Adrenal gland (tissue), 19 donors: ENCODE measurements at places on chromosomes 16 and 17. TPM values are rescaled to one million over a fixed set of nuclear protein-coding genes. Genes with fewer than 3 reads are reported as not detected.

GRCh38 chr16:73288520-73288919 lies 240.6 kb upstream of the ZFHX3 start:
- H3K27ac ChIP-seq, result no peak overlapping the region
- H3K27me3 ChIP-seq, result no peaks in the 10 kb centered on the region
- no peak overlapping the region for H3K4me3 ChIP-seq
- DNase-seq, result no peak

The SPOP gene
- 58.2 TPM for total RNA-seq

DNA sequence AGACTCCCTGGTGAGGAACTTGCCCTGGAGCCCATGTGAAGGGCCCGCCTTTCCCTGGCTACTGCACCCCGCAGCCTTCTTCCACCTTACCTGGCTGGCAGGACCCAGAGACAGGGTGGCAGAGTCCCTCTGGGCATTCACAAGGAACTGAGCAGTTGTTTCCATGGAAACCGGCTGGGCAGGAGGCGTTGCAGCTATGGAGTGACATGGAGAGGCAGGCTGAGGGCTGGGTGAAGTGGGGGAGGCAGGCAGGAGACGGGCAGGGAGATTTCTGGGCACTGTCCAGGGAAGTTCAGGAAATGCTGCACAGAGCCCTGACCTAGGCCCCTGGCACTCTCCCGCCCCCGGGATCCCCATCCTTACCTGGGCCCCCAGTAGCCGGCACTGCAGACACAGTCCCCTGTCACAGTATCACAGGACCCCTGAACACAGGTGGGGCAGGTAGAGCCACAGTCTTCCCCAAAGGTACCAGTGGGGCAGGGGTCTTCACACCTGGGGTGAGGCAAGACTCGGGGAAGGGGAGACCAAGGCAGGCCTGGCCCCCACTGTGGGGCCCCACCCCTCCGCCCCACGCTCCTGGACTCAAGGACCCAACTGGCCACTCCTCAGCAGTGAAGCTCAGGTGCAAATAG lies 5.9 kb downstream of the SCARF1 start:
- H3K4me1 ChIP-seq, result peaks cover 10% of the 10 kb centered on the region
- H3K27me3 ChIP-seq, result no peaks in the 10 kb centered on the region
- H3K27ac ChIP-seq, result no peak overlapping the region
- no peak for DNase-seq
- peaks cover 6% of the 10 kb centered on the region for H3K36me3 ChIP-seq

The NPIPB8 gene
- total RNA-seq, result not detected

DNA sequence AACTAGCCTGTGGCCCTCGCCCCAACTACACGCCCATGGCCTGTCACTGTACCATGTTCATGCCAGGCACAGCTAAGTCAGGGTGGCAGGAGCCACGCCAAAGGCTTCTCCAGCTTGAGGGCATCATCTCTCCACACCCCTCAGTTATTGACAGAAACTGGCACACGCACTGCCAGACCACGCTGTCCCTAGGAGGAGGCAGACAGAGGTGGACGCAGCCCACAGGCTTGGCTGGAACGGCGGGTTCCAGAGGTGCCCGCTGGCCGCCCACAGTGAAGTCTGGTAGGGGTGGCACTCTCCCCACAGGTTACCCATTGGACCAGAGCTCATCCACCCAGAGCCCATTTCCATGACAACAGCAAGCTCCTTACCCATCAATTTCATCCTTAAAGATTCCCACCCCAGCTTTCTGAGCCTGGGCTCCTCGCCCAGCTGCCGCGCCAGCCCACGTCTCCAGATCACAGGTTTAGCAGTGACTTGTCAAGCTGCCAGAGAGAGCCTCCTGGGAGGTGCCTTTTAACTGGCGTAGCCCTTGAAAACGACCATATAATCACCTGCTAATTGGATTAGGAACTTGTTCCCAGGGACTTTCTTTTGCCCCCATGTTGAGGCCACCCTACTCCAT lies 27.9 kb downstream of the RPRML start:
- H3K4me3 ChIP-seq, result no peak overlapping the region
- no peak overlapping the region for H3K27ac ChIP-seq
- no peaks in the 10 kb centered on the region for H3K4me1 ChIP-seq
- H3K36me3 ChIP-seq, result no peaks in the 10 kb centered on the region
- no peak for DNase-seq

GRCh38 chr17:57956291-57957119 lies 1.3 kb upstream of the CUEDC1 start:
- no peak overlapping the region for H3K4me3 ChIP-seq
- no peak for DNase-seq
- H3K27ac ChIP-seq, result no peak overlapping the region
- H3K27me3 ChIP-seq, result no peaks in the 10 kb centered on the region
- H3K36me3 ChIP-seq, result no peaks in the 10 kb centered on the region
- H3K4me1 ChIP-seq, result peaks cover 35% of the 10 kb centered on the region

GRCh38 chr17:30848021-30848420 lies 16.3 kb downstream of the ATAD5 start:
- H3K36me3 ChIP-seq, result no peaks in the 10 kb centered on the region
- H3K27ac ChIP-seq, result no peak overlapping the region
- no peak for DNase-seq
- H3K27me3 ChIP-seq, result no peaks in the 10 kb centered on the region

DNA sequence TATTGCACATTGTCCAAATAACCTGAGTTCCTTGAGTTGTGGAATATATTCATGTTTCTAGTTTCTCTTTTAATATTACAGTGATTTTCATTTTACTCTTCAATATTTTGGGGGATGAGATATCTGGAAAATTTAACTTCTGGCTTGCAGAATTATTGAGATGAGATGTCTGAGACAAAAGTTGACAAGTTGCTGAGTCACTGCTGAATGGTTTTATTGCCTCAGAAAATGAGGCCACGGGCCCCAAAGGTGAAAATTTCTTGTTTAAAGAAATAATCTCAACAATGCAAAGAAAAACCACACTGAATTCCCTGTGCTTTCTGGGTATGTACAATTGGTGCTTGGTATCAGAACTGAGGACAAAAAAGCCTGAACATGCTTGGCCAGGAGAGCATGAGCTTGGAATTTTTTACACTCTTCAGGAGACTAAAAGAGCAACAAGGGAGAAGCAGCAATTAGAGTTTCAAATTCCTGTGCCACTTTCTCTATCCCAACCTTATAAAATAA lies 129.2 kb upstream of the TOM1L1 start:
- DNase-seq, result no peak
- H3K4me3 ChIP-seq, result no peak overlapping the region
- H3K36me3 ChIP-seq, result no peaks in the 10 kb centered on the region
- H3K27me3 ChIP-seq, result no peaks in the 10 kb centered on the region
- H3K27ac ChIP-seq, result no peak overlapping the region
- H3K4me1 ChIP-seq, result no peaks in the 10 kb centered on the region

The KRTAP9-2 gene
- not detected for total RNA-seq

The DHX58 gene
- total RNA-seq, result 31.2 TPM

GRCh38 chr17:13024016-13024415 lies 6.2 kb upstream of the ELAC2 start:
- H3K27me3 ChIP-seq, result peaks cover 4% of the 10 kb centered on the region
- DNase-seq, result no peak
- no peak overlapping the region for H3K27ac ChIP-seq
- no peak overlapping the region for H3K4me3 ChIP-seq
- no peaks in the 10 kb centered on the region for H3K36me3 ChIP-seq

GRCh38 chr16:996681-997080 lies 15.1 kb downstream of the SOX8 start:
- H3K27ac ChIP-seq, result no peak overlapping the region
- no peaks in the 10 kb centered on the region for H3K36me3 ChIP-seq
- no peak overlapping the region for H3K4me3 ChIP-seq
- peaks cover 5% of the 10 kb centered on the region for H3K27me3 ChIP-seq
- DNase-seq, result no peak
- no peaks in the 10 kb centered on the region for H3K4me1 ChIP-seq
